Inflammatory macrophage (primary cell): ENCODE measurements at places on chromosomes 11 and 22.

- DNase-seq, result no peak
Measured at GRCh38 chr22:35451592-35451991, 51.7 kb downstream of the MCM5 start.

DNA sequence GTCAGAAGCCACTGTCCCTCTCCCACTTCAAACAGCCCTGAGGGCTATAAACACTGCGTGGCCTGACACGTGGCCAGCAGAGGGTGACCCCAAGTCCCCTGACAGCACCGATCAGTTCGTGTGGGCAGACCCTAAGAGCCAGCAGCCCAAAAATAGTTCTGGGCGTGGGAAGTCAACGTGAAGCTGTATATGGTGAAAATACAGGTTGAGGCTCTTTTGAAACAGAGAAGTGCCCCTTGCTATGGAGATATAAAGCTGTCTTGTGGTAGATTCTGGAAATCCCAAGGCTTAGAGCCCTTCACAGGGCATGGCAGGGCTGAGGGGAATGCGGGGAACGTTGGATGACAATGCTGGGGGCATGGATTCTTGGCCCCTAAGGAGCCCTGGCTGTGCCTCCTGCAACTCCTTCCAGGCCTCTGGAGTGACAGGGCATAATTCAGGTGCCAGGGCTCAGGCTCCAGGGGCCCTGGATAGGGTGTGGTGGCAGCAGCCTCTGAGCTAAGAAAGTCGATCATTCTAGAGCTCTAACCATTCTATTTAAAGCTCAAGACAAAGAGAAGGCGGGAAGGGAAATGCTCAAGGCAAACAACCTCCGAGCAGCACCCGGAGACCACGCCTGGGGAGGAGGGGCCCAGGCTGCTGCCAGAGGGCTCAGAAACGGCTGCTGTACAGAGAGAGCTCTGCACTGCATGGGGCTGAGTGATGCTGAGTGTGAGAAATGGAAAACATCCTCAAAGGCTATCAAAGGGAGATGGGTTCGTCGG, 60.4 kb upstream of the CD5 start:
- DNase-seq, result peak; percentile 30

DNA sequence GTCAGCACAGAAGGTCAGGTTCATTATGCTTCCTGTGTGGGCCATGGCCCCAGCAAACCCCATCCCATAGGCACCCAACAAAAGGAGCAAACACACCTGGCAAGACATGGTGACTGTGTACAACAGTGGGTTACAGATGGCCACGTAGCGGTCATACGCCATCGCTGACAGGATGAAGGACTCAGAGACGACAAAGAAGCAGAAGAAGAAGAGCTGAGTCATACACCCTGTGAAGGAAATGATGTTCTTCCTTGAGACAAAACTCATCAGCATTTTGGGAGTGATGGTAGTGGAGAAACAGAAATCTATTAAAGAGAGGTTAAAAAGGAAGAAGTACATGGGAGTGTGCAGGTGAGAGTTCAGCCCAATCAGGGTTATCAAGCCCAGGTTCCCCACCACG, 309 bp downstream of the OR8B12 start:
- no peak for DNase-seq

- DNase-seq, result no peak
Measured at GRCh38 chr22:19231986-19232385, 53.5 kb upstream of the SLC25A1 start.

GRCh38 chr11:68948496-68948895, 32.3 kb downstream of the MRGPRD start:
- no peak for DNase-seq
